NCI-H1092 (cell line): ENCODE measurements at places on chromosomes 11 and 22.

- no peak for DNase-seq
Measured at GRCh38 chr11:119172513-119172912, 4.0 kb downstream of the NLRX1 start.

DNA sequence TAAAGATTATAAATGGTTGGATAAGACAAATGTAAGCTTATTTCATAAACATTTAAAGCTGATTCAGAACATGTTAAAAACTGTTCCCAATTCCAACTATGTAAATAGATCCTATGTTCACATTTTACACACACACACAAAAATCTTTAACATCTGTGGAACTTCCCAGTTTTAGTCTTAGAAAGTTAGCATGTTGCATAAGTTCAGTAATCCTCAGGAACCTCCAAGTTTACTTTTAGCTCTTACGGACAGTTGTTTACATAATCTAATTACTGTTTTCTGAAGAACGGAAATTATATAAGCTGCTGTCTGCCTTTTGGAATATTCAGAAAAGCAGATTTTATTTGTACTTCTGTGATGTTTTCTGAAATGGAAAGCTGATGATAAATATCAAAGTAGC, 53.3 kb downstream of the PANX1 start:
- DNase-seq, result no peak

GRCh38 chr22:40609216-40609615, 27.3 kb downstream of the MRTFA start:
- DNase-seq, result no peak

DNA sequence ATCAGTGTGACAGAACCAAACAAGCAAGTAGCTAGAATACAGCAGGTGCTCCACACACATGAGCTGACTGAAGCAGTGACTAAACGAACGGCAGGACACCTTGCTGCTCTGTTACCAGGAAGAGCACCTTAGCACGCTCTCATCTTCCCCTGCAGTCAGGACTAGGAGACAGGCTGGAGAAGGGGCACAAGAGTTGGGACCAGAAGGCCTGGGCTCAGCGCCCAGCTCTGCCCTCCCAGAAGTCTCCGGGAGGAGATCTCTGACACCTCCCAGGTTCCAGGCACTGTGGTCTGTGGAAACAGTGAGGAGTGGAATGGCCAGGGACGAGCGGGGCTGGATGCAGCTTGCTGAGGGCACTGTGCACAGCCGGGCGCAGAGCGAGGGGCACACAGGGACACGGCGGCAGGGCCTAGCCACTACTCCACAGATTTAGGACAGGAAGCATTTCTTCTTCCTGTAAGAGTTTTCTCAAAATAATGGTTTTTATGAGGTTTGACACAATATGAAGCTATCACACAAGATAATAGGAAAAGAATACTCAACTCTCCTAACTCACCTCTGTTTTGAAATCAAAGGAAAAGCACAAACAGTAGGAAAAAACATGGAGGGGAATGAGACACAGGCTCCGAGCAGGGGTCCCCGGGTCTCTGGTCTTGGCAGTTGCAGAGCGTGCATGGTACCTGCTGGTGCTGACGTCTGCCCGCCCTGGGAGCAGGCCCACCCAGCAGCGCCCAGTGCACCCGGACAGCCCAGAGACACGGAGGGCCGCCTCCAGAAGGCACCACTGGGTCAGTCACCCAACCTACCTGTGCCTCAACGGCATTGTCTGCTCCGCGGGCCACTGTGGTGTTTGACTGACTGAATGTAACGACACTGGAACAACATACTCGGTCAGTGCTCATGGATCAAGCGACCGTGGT, 67.6 kb downstream of the NCAPD3 start:
- no peak for DNase-seq

DNA sequence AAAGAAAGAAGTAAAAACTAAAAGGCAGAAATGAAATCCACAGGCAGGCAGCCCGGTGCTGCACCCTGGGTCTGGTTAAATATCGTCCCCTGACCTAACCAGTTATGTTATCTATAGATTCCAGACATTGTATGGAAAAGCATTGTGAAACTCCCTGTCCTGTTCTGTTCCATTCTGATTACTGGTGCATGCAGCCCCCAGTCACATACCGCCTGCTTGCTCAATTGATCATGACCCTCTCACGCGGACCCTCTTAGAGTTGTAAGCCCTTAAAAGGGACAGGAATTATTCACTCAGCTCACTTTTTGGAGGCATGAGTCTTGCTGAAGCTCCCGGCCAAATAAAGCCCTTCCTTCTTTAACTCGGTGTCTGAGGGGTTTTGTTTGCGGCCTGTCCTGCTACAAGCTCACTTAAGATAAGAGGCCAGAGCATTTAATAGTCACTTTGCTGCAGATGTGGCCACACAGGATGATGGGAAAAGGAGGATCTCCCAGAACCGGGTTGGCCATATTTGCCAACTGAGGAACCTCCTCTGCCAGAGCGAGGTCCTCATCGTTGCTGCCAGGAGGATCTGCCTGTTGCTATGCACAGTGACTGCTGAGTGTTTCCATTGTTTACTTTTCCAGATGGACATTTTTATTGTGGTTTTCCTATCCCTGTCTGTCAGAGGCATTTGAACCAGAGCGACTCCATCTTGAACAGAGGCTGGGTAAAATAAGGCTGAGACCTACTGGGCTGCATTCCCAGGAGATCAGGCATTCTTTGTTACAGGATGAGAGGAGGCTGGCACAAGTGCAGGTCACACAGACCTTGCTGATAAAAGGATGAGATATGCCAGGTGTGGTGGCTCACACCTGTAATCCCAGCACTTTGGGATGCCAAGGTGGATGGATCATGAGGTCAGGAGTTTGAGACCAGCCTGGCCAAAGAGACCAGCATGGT, 10.2 kb downstream of the C11orf96 start:
- DNase-seq, result no peak

DNA sequence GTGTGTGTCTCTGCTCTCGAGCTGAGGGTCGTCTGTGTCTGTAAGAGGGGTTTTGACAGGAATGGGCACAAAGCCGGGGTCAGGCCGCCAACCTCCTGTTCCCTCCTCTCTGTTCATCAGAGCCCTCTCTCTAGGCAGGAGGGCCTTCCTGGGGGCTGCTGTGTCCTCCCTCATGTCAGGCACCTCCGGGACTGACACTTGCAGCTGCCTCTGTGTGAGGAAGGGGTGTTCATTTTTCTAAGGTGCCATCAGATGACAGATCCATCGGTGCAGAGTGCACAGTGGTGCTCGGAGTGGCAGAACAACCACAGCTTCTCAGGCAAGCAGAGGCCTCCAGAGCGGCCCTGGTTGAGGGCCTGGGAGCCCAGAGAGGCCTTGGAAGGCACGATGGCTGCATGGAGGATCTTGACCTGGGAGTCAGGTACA, 265.4 kb upstream of the B3GAT1 start:
- no peak for DNase-seq

DNA sequence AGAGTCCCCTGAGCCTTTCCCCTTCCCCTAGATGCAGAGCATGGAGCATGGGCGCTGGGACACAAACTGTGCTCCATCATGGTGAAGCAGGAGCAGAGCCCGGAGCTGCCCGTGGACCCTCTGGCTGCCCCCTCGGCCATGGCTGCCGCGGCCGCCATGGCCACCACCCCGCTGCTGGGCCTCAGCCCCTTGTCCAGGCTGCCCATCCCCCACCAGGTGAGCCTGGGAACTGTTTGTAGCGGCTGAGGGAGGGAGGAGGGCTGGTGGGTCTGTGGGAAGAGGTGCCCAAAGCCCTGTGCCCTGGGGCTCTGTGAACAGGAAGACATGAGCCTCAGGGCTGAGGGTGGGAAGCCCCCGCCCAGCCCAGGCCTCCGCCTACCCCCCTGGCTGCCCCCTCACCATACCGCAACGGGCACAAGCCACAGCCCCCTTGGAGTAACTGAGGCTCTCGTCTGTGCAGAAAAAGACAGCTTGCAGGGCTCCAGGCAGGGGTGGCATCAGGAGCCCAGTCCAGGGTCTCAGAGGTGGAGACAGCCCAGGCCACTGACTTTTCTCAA, 30.4 kb downstream of the CREB3L1 start:
- no peak for DNase-seq

- DNase-seq, result no peak
Measured at GRCh38 chr11:18785411-18785810, 6.2 kb downstream of the PTPN5 start.

GRCh38 chr11:110362971-110363509, 66.6 kb upstream of the RDX start:
- peak; percentile 16 for DNase-seq

DNA sequence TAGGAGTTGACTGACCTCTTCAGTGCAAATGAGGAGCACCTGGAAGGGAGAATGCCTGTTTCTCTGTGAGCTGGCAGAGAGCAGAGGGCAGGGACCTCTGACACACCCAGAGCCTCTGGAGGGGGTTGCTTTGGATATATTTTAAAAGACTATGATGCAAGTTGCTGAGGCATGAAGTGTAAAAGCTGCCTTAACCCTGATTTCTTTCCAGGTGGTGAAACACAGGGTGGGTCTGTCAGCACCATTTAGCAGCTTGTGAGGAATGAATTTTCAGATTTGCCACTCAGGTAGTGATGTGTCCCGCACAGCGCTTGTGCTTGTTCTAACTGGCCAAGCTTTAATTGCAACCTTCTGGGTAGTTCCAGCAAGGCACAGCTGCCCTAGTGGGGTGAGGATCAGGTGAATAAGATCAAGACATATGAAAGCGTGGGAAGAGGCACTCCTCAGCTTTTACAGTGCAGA, 90.2 kb downstream of the SWAP70 start:
- no peak for DNase-seq
